ENCODE measurements at places on chromosomes 3 and 15.

DNA sequence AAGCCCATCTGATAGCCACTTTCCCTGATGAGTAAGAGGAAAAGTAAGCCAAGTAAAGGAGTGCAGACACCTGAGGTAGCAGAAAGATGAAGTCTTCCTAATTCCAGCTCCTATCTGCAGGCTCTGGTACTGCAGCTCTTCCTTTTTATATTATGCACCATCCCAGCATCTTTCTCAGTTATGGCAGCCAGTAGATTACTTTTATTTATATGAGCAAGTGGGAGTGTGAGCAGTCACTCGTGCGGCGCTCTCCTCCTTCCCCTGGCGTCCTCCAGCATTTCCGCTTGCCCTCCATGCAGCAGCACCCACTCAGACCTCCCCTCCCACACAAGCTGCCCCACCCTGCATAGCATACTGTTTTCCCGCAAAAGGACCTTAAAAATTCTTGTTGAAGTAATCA, 465.9 kb upstream of the DPPA4 start:
- no peak for DNase-seq

DNA sequence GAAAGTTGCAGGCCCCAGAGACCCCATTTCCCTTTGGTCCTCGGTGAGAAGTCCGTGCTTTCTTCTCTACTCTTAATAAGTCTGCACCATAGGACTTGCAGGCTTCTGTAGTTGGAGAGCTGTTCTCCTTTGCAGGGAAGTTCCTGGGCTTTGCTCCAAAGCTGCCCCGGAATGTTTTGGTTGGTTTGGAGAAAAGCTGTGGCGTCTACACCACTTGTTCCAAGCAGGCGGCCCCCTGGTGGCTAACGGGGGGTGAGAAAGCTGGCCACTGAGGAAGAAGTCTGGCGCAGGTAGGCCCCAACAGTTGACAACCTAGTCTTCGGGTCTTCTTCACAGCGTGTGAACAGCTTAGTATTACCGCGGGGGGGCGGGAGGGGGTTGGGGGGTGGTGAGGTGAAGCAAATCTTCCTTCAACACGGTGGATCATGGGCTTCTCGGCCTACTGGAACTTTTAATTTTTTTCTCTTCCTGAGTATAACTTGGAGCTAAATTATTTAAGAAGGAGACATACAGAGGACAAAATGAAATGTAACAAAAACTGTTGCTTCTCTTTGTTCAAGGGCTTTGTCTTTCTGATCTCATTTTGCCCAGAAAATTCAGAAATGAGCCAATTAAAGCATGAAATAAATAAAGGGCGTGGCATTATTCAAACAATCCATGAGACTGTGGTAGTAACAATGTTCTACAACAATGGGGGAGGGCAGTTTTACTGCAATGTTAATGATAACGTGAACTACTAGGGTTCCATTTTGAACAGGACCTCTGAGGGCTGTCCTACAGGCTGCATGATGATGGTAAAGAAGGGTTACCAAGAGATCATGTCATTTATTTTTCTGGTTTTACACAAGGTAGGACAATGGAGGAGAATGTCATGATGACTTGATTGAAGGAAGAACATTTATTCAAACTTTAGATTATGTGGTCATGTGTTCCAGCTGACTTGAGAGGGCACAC, 2.2 kb upstream of the THRB start:
- DNase-seq: peak; percentile 20

DNA sequence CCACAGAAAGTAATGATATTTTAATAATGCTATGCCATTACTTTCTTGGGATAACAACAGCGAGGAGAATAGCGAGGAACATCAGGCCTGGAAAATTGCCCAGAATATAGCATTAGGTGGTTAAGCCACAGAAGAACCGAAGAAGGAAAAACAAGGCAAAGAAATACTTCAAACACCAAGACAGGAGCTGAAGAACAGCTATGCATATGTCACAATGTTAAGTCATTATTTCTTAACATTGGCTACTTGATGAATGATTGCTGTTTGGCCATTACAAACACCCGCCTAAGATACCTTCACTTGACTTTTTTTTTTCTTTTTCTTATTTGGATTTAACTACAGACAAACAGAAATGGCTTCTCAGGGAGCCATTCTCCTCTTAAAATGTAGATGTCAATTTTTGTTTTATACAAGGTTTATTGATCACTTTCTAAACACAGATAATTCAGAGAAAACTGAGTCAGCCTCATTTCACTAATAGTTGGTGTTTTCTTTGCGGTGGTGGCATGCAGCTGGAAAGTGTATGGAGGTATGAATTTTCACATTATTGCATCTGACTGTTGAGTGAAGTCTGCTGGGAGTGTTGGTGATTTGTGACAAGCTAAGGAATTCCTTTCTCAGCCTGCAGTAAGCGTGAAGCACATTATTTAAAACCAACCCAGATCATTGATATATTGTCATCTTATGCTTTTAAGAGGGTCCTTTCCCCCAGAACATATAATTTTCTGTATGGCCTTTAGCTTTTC, 705.7 kb upstream of the NR2F2 start:
- DNase-seq: no peak

- no peak for DNase-seq
Measured at GRCh38 chr3:79922633-79923032, 154.8 kb upstream of the ROBO1 start.

DNA sequence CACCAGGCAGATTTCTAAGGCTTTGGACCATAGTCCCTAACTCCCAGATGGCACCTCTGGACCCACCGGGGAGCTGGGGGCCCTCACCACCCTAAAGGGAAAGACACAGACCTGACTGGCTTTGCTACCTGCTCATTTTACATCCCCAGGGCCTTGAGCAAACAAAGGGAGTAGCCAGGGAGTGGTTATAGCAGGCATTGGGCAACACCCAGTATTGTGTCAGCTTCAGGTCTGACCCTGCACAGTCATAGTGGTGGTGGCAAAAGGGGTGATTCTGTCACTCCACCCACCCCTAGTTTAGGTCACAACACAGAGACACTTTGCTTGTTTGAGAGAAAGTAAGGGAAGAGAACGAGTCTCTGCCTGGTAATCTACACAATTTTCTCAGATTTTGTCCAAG, 352.5 kb downstream of the DIPK2A start:
- DNase-seq: no peak

DNA sequence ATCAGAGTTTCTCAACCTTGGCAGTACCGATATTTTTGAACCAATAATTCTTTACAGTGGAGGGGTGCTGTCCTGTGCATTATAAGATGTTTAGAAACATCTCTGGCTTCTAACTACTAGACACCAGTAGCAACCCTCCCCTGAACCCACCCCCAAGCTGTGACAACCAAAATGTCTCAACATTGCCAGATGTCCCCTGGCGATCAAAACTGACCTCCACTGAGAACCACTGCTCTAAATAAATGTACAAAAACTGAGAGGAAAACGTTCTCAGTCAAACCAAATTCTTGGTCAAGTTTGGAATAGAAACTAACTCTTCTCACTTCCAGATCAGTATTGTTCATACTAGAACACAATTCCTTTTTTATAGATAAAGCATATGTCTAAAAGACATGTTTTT, 58.5 kb downstream of the GPR160 start:
- no peak for DNase-seq

GRCh38 chr15:66850078-66850991, 148.3 kb downstream of the SMAD6 start:
- DNase-seq: no peak

DNA sequence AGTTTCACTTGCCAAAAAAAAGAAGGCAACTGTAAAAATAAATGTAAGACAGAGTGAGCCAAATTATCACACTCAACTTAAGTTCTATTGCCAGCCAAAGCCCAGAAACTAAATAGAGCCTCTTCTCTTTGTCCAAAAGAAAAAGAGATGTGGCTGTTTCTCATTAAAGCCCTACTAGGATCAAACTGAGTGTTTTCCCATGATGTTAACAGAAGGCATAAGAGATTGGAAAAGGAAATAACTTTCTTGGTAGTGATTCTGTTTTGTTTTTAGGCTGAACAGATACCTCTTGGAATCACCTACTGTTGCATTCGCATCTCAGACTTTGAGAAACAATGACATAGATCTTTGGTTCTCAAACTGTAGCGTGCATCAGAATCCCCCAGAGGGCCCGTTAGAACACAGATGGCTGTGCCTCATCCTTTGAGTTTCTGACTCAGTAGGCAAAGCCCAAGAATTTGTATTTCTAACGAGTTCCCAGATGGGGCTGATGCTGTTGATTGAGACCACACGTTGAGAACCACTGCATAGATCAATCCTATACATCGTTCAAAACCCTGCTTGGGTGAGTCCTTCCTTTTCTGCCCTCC, 42.5 kb upstream of the SRGAP3 start:
- no peak for DNase-seq

DNA sequence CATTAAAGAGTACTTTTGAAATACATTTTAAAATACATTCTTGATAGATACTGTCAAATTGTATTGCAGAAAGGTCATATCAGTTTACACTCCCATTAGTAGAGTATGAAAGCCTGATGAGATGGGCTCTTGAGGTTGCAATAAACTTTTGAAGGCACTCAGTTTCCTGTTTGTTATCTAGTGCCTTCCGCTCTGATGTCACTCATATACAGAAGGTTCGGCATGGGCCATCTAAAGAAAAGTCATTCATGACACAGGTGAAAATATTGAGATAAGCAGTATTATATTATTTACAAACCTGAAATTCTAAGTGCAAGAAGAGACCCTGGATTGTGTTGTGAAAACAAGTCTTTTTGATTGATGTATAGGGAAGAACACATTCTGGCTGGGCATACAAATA, 36.5 kb upstream of the DENND4A start:
- DNase-seq: no peak

DNA sequence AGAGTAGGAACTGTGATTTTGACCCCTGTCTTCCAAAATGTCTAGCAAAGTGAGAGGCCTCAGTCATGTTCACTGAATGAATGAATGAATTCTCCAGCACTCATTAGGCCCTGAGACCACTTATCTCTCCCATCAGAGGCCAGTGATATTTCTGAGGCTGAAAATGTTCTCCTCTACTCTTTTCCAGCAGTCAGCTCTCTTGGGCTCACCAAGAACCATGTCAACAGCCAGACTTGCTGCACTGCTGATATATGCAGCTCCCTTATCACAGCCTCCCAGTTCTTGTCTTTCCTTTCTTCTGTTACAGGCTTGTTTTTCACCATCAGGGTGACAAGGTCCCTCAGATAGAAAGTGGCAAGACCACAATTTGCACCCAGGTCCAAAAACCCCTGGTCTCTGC, 28.7 kb upstream of the MFSD1 start:
- no peak for DNase-seq

- no peak for DNase-seq
Measured at GRCh38 chr15:30933293-30933692, 29.6 kb downstream of the FAN1 start.

DNA sequence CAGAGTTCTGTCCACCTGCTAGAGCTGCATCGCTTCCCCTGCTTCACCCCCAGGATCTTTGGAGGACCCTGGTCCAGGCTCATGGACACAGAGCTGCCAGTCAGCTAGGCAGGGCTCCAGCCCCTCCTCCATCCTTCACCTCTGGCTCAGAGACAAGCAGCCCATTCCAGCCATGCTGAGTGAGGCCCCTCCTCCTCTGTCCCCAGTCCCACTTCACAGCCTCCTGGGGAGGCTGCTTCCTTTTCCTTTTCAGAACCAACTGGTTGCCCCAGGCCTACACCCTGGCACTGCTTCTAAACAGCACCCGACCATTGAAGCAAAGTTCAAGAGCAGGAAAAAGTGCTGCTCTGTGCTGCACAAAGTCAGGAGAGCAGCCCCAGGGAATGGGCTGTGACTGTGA, 22.2 kb downstream of the IQSEC1 start:
- no peak for DNase-seq

GRCh38 chr3:139526146-139526545, 13.4 kb downstream of the RBP1 start:
- DNase-seq: no peak

DNA sequence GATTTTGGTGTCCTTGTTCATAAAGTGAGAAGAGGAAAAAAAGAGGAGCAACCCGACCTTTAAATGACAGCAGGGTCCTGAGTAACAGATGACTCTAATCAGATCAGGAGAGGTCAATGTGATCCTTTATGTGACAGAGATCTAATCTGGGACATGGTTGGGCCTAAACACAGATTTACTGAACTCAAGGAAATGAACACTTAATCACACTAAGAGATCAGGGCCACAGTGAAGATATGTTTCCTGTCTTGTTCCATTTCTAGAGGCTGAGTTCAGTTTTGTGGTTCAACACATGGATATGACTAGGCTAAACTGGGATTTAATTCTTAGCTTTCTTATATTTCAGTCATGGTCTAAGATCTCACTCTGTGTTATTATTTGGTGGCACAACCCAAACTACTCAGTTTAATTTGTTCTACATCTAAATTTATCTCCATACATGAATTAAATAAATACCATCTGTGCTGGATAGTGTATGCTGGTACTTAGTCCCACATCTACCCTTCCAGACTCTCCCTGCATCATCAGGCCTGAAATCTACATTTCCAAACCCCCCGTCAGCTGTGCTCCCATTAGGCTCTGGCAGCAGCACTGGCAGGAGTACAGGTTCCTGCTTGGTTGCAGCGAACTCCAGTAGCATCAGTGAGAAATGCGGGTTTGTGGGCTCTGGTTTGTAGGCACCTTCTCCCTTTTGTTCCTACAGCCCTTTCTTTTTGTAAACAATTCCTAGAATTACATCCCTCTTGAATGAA, 22.6 kb downstream of the SFMBT1 start:
- no peak for DNase-seq

DNA sequence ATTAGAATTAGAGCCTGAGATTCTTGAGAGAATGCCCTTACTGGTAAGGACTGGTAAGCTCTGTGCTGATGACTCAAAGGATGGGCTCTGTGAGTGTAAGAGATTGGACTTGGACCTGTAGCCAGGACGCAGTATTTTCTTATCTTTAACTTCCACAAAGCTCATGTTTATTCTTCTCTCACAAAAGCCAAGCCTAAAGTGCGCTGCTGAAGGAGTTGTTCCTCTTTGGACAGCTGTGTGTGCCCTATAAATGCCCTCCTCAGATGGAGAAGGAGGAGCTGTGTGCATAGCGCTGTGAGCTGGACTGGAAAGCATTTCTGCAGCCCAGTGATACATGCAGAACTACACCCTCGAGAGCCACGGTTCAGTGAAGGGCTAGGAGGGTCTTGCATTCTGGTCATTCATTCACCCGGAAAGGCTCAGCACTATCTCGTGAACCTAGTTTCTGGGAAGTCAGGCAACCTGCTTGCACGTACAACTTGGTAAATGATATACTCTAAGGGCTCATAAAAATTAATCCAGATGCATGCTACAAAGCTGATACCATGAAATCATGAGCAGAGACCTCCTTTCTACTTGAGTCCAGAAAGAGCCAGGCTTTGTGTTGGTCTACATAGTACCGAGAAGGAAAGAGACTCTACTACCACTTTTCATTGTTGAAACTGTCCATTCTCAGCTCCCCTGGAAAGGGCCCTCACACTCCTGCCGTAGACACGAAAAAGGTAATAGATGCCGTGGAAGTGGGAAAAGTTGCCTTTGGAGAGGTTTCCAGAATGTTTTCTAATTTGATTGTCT, 103.0 kb upstream of the TBL1XR1 start:
- no peak for DNase-seq

DNA sequence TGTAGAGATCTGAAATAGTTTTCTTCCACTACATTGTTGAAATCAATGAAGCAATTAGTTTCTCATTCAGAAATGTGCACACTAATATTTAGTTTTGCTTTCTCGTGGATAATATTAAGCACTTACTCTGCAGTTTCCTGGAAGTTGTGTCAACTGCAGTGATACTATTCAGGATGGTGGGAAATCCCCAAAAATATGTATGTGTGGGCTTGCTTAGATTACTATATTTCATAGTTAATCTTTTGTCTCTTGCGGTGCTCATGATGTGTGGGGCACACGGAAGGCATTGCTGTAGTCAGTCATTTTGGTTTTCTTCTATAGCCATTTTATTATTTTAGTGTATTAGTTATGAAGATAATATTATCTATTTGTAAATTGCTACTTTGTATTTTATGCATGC, 19.7 kb downstream of the RAB11A start:
- DNase-seq: no peak

Data from cerebellar cortex (tissue), 1 donor.